Mononuclear cell (primary cell): ENCODE measurements at places on chromosomes 12 and 14. TPM values are rescaled to one million over a fixed set of nuclear protein-coding genes. Genes with fewer than 3 reads are reported as not detected.

Gene SCNN1A
- 1.2 TPM for total RNA-seq

Gene SAMD15
- 0.21 TPM for total RNA-seq

Gene AJUBA
- total RNA-seq = 0.21 TPM

Gene TAMALIN
- 122 TPM for total RNA-seq

Gene RPL10L
- not detected for total RNA-seq
